ENCODE measurements at places on chromosomes 2 and 18. TPM values are rescaled to one million over a fixed set of nuclear protein-coding genes. Genes with fewer than 3 reads are reported as not detected.
A peak's percentile ranks its signal among the peaks of the same experiment; 100 is the strongest.

DNA sequence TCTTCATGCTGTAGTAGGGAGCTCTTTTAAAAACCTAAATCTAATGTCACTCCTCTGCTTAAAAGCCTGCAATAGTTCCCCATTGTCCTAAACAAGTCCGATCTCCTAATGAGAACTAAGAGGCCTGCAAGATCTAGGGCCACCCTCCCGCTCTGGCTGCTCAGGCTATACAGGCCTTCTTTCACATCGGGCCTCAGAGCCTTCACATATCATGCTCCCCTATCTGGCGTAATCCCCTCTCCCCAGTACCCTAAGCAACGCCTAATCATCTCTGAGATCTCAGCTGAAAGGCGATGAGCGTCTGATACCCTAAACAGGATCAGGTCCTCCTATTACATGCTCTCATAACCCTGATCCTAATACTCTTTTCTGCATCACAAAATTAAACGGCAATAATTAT is 1.9 kb downstream of the MAP4K3 start:
- no peak for DNase-seq

DNA sequence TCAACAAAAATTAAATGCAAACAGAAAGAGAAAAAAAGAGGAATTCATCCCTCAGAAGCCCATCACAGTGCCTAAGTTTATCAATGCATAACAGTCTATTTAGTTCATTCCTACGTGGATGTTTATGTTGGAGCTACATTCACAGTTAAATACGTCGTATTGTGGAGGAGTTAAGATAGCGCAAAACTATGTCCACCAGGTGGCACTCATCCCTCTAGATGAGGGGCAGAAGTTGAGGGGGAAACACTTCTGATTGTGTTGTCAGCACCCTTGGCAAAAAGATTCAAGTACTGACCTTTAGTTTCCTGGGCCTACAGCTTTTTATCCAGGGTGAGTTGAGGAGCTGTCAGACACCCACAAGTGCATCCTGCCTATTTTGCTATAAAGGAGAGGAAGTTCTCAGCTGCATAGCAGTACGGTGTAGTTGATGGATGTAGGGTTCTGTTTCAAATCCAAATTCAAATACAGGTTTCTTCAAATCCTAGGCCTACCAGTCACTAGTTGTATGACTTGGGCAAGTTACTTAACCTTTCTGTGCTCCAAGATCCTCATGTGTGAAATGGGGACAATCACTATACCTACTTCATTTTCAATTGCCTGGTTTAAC is 26.8 kb upstream of the MYO1B start:
- DNase-seq, result peak; percentile 9

GRCh38 chr2:198312596-198313483 is 508.4 kb downstream of the PLCL1 start:
- no peak for DNase-seq

DNA sequence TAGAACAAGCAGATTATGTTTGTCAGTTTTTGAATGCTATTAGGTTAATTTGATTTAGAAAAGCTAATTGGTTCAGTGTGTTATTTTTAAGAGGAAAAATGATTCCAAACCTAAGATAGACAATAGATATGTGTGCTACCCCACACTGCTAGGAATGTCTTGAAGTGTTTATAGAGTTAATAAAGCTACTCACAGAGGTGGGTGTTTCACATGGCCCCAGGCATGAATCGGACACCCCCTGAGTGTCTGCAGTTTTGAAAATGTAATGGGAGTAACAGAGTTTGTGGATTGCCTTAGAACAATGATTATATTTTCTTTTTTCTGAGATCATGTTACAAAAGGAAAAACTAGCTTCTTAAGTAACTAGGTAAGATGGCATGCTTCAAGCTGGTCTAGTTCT is 348.3 kb downstream of the ADCYAP1 start:
- no peak for DNase-seq

GRCh38 chr2:128727914-128728313 is 409.2 kb upstream of the HS6ST1 start:
- no peak for DNase-seq

GRCh38 chr2:64582774-64583340 is 58.7 kb downstream of the AFTPH start:
- no peak for DNase-seq

- DNase-seq, result no peak
These were observed 74.4 kb downstream of the MAP3K20 start for GRCh38 chr2:173150087-173150486.

- no peak for DNase-seq
These were observed 1099.3 kb upstream of the CELF4 start for GRCh38 chr18:38664929-38665328.

DNA sequence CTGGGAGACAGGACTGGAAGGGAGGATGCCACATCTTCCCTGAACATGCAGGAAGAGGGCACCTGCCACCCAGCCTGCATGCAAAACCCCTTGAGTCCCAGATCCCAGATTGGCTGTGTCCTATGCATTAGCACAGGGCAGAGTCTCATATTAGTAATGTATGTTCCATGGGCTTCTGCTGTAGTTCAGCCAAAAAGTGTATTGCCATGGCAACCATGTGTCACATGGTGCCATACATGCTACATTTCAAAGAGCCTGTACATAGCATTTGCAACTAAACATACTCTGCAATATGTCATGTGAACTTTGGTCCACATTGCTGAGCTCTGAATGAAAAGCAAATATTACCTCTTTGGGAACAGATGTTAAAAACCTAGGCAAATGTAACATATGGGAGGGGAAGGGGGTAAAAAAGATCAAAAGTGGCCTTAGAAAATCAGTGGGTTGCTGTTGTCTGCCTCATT is 78.4 kb downstream of the DPP4 start:
- DNase-seq, result no peak

- DNase-seq, result no peak
These were observed 34.9 kb upstream of the DYNC1I2 start for GRCh38 chr2:171652416-171652785.

- no peak for DNase-seq
These were observed 15.0 kb upstream of the MAT2A start for GRCh38 chr2:85523903-85524335.

GRCh38 chr2:28956890-28957289 is 24.2 kb upstream of the TOGARAM2 start:
- DNase-seq, result no peak

GRCh38 chr2:1715184-1716013 is 28.9 kb downstream of the PXDN start:
- no peak for DNase-seq

DNA sequence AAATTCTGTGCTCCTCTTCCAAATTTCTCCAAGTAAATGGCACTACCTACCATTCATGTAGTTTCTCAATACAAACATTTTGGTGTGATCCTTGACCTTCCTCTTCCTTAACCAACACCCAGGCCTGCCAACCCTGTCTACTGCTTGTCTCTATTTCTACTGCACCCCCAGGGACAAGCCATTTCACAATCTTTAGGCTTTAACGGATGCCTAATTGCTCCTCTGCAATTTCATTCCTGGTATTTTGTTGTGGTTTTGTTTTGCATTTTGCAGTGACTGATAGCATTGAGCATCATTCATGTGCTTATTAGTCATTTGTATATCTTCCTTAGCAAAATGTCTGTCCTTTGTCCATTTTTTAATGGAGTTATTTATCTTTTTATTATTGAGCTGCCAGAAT is 10.0 kb downstream of the FAP start:
- no peak for DNase-seq

GRCh38 chr18:28003451-28003850 is 173.5 kb downstream of the CDH2 start:
- DNase-seq, result no peak

DNA sequence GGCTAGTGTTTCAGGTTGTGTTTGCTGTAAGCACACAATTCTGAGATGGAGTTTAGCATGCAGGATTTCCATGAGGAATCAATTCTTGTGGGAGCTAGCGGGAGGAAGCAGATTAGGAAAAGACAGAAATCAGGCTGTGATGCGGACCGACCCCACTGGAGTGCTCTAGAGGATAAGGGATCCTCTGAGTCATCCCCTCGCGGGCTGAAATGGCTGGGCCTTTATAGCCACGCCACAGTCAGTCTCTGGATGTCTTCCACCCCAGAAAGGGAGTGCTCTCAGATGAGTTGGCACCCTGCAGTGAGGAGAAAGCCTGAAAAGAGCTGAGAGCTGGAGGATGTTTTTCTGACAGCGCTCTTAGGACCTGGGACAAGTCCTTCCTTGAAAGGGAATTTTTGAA is 102.4 kb downstream of the GALNT3 start:
- DNase-seq, result no peak

- no peak for DNase-seq
These were observed 1.0 kb downstream of the CXCR4 start for GRCh38 chr2:136116813-136117390.

- DNase-seq, result no peak
These were observed 23.4 kb downstream of the NEMP2 start for GRCh38 chr2:190511104-190511503.

DNA sequence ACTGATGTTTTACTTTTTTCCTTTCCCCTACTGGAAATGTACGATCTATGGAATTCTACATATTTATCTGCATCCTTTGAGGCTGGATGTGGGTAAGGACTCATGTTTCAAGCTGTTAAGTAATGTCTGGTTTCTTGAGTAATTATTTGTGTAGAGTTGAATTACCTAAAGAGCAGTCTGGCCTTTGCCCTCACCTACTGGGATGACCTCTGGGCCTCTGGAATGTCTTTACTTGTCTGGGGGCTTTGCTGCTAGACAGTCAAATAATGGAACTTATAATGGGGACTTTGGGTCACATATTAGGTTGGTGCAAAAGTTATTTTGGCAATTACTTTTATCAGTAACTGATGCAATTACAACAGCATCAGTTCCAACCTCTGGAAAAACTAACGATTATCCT is 244.7 kb downstream of the CCDC178 start:
- no peak for DNase-seq

DNA sequence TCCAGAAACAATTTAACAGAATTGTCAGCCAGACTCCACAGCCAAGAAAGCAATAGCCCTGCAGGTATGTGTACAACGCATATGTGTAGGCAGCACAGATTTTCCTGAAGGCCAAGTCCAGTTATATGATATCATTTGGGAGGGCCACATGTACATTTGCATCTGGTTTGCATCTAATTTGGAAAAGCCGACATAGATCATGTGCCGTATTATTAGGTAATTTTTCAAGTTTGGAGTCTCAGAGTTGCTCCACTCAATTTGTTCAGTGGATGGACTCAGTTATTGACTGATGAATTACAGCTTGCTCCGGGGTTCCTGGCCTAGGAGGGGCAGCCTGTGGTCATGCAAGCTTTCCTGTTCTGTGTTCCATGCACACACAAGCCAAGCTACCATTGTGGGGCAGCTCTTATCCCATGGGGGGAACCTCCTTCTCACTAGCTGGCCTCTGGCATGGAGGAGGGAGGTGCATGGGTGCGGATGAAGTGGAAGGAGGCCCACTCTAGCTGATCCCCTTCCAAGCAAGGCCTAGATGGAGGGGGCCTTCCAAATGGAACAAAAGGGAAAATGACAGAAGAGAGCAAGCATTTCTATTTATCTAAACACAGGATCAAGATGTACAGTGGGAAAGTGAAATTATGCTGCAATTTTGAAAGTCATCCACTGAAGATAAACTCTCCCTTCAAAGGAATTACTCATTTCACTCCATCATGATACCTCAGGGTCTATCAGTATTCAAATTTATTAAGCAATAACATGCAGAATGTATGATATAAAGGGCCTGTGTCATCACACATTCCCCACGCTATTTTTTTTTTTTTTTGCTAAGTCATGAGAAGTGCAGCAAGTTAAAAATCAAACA is 202.6 kb upstream of the SMAD2 start:
- DNase-seq, result no peak

- DNase-seq, result no peak
These were observed 312.9 kb downstream of the MTX2 start for GRCh38 chr2:176582176-176582575.

DNA sequence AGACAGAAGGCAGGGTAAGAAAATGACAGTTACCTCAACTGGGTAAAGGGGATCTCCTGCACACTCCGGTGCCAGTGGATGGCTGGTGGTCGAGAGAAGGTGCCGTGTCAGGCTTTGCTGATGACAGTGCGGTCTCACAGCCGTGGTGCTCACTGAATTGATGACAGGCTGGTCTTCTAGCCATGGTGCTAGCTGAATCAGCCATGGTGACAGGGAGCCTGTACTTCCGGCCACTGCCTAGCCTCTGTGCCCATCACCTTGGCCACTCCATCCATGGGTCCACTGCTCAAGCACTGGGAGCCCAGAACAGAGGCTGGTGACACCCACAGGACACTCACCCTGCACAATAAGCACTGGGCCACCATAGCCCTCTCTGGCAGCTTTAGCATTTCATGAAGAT is 315.9 kb downstream of the FBXO15 start:
- DNase-seq, result no peak

DNA sequence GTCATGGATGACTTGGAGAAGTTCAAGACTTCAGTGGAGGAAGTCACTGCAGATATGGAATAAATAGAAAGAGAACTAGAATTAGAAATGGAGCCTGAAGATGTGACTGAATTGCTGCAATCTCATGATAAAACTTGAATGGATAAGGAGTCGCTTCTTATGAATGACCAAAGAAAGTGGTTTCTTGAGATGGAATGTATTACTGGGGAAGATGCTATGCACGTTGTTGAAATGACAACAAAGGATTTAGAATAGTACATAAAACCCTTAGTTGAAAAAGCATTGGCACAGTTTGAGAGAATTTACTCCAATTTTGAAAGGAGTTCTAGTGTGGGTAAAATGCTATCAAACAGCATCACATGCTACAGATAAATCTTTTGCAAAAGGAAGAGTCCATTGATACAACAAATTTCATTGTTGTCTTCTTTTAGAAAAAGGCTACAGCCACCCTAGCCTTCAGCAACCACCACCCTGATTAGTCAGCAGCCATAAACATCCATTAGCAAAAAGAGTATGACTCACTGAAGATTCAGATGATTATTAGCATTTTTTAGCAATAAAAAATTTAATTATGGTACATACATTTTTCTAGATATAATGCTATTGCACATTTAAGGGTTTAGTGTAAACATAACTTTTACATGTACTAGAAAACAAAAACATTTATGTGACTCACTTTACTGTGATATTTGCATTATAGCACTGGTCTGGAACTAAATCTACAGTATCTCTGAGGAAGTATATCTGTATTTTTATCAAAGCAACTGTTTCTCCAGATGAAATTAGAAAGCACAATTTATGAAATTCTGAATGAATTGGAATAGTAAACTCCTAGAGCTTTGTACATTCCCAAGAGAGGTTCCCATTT is 110.5 kb upstream of the TACR1 start:
- no peak for DNase-seq

- no peak for DNase-seq
These were observed 250 bp downstream of the DSC1 start for GRCh38 chr18:31162419-31162793.

GRCh38 chr2:129469871-129470270 is 509.6 kb upstream of the RAB6C start:
- DNase-seq, result no peak

- no peak for DNase-seq
These were observed 122.7 kb downstream of the VAPA start for GRCh38 chr18:10036479-10036878.

The OXER1 gene
- 5.8 TPM for total RNA-seq

The LCLAT1 gene
- total RNA-seq, result 14.8 TPM

The OTOF gene
- total RNA-seq, result not detected

The TEKT4 gene
- not detected for total RNA-seq

The AKAIN1 gene
- total RNA-seq, result not detected

The STPG4 gene
- total RNA-seq, result not detected

The AQP4 gene
- not detected for total RNA-seq

The SERPINB12 gene
- not detected for total RNA-seq

The LINC00305 gene
- total RNA-seq, result not detected

All from thoracic aorta (tissue), 2 donors.